ENCODE measurements at places on chromosomes 7 and 10. TPM values are rescaled to one million over a fixed set of nuclear protein-coding genes. Genes with fewer than 3 reads are reported as not detected.
A peak's percentile ranks its signal among the peaks of the same experiment; 100 is the strongest.

GRCh38 chr10:24502801-24503460 is 220.8 kb downstream of the ARHGAP21 start:
- H3K4me1 ChIP-seq: no peaks in the 10 kb centered on the region
- H3K4me3 ChIP-seq: no peak overlapping the region
- no peak overlapping the region for H3K27ac ChIP-seq
- H3K27me3 ChIP-seq: peaks cover 14% of the 10 kb centered on the region
- DNase-seq: no peak

DNA sequence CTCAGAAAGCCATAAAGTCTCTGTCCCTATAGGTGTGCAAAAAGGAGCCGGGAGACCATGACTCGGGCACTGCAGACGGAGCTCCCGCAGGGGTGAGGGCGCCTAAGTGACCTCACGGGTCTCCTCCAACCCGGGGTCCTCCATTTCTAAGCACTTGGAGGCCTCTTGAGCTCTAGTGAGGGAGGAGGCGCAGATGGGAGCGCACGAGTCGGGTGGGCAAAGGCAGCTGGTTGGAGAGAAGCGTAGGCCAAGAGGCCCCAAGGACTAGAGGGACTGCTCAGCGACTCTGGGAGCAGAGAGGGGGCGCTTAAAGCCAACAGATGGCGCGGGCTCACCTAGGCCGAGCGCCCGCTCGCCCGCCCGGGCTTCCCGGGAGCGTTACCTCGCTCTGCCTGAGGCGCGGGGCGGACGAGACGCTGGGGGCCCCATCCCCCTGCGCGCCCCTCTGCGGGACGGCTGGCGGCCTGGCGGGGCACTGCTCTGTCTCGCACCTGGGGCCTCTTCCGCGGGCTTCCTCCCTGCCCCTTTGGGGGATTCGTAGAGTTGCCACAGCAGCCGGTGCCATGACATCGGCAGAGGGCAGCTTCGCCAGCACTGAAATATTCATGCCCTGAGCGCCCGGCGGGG is 523 bp upstream of the CDH23 start:
- no peak for DNase-seq
- no peaks in the 10 kb centered on the region for H3K36me3 ChIP-seq
- H3K4me1 ChIP-seq: no peaks in the 10 kb centered on the region
- H3K27ac ChIP-seq: no peak overlapping the region
- peaks cover 58% of the 10 kb centered on the region for H3K27me3 ChIP-seq
- H3K4me3 ChIP-seq: no peak overlapping the region

- DNase-seq: peak; percentile 70
- no peaks in the 10 kb centered on the region for H3K27me3 ChIP-seq
- peak overlapping the region; percentile 83 for H3K4me3 ChIP-seq
- peaks cover 43% of the 10 kb centered on the region for H3K36me3 ChIP-seq
- peak overlapping the region; percentile 99 for H3K27ac ChIP-seq
Observed at GRCh38 chr7:618539-619367, 99.1 kb upstream of the PDGFA start.

GRCh38 chr7:112211348-112211907 is 4.9 kb downstream of the ZNF277 start:
- no peaks in the 10 kb centered on the region for H3K27me3 ChIP-seq
- H3K36me3 ChIP-seq: no peaks in the 10 kb centered on the region
- H3K27ac ChIP-seq: no peak overlapping the region

DNA sequence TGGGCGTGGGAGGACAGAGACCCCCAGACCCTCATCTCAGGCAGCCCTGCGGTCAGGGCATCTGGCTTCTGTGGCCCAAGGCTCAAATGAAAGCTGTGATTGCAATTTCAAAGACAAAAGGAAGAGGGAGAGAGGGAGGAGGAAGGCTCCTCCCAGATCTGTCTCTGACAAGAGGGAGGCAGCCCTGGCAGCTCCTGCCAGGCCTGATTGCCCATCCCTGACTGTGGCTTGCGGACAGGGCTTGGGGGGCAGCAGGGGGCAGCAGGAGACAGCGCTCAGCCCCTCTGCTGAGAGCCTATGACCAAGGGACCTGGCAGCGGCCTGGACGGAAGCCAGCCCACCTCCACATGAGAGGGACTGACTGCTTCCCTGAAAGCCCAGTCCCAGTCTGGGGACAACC is 91.8 kb downstream of the PTPRN2 start:
- no peak overlapping the region for H3K4me3 ChIP-seq
- no peak for DNase-seq
- no peaks in the 10 kb centered on the region for H3K36me3 ChIP-seq
- no peak overlapping the region for H3K27ac ChIP-seq

DNA sequence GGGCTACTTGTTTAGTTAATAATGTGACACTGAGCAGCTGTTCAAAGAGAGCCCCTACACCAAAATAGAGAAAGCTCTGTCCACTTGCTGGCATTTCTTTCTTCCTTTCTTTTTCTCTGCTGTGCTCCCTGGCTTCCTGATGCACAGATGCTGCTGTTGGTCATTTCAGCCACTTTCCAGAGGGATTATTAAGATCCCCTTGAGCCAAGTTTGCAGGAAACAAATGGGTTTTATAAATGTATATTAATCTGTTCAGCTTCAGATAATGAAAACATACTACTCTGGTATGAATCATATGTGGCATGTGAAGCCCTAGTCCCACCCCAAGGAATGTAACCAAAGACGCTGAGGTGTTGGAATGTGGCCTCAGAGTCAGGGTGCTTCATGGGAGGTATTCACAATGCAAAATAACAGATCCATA is 638.2 kb upstream of the FZD8 start:
- H3K27me3 ChIP-seq: no peaks in the 10 kb centered on the region
- no peak for DNase-seq
- H3K4me1 ChIP-seq: no peaks in the 10 kb centered on the region
- no peak overlapping the region for H3K4me3 ChIP-seq
- H3K27ac ChIP-seq: no peak overlapping the region
- no peaks in the 10 kb centered on the region for H3K36me3 ChIP-seq

WEE2 gene
- total RNA-seq: not detected

SPDYE1 gene
- total RNA-seq: not detected

ASZ1 gene
- total RNA-seq: not detected

AKR1D1 gene
- total RNA-seq: not detected

All from activated T-helper 2 cell treated with anti-CD3 and anti-CD28 coated beads, Interferon-gamma antibody, Interleukin-2, Interleukin-4, amounts not matched to agents 10 μg/mL and 5 μg/mL and 100 μg/mL, durations not matched to agents 14 hours and 24 hours and 36 hours (primary cell).